T-helper 2 cell (primary cell): ENCODE measurements at places on chromosomes 3 and 15.

GRCh38 chr3:17135696-17136095 is 250.9 kb downstream of the PLCL2 start:
- DNase-seq: no peak

DNA sequence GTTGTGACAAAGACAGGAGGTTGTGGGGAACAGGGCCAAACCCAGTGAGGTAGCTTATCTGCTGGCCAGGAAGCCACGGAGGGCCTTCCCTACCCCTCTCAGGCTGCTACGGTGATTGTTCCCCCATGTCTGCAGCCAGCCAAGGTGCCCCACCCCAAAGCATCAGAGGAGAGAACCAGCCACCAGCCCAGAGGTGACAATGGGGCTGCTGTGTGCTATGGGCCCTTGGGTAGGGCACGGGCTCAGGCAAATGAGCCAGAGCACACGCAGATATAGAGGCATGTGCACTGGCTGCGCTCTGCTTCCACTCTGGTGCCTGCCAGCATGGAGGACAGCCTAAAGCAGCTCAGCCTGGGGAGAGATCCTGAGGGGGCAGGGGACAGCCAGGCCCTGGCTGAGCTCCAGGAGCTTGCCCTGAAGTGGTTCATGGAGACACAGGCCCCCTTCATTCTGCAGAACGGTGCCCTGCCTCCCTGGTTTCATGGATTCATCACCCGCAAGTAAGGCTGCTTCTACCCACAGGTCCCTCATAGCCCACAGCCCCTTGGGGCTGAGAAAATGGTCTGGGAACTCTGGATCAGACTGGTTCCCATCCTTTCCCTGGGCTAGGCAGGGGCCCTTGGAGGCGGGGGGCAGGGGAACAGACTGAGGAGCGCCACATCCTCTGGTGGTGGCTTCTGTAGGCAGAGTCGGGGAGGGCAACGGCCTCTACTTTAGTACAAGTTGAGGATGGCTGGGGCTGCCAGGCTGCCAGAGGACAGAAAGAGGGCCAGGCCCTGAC is at the start of gene SH2D7:
TSS of gene SH2D7 (plus strand) at position 301 of the 781 bp plus-strand sequence. CDS start at position 325, 24 bp downstream.
- DNase-seq: no peak

- no peak for DNase-seq
Observed at GRCh38 chr15:80259942-80260510, 8.0 kb upstream of the CTXND1 start.

GRCh38 chr3:111676211-111677006 is 81.3 kb upstream of the ZBED2 start:
- peak; percentile 49 for DNase-seq

GRCh38 chr3:40920041-40920440 is 279.3 kb upstream of the CTNNB1 start:
- DNase-seq: no peak

- DNase-seq: no peak
Observed at GRCh38 chr3:112569265-112569664, 7.4 kb downstream of the SLC35A5 start.

- DNase-seq: no peak
Observed at GRCh38 chr3:71705681-71706080, 19.5 kb downstream of the EIF4E3 start.

DNA sequence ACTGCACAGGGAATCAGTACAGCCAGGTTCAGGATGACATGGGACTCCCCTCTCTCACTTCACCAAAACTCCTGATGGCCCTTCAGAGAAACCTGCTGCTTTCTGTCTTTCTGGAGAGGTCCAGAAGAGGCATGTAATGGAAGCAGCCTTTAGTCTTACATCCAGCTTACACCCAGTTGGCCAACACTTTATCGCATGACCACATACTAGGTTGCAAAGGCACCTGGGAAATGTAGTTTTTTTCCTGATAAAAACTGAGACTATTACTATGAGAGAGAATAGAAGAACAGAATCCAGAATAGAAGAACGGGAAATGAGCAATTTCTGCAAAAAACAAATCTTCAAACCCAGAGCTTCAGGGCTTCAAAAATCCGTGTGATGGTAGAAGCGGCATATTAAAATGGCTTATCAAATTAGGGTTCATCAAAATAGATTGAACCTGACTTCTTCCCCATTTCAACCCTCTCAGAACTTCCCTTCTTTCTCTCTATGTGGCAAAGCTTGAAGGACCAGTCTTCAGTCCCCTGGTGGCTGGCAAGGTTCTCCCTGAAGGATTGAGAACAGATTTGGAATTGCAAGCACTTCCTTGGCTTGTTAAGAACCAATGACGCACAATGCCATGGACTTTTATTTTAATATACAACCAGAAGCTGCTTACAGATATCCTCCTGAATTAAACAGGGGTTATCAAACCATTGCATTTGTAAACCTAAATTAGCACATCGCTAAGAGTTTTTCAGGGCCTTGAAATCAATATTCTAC is 34.4 kb downstream of the CORO2B start:
- DNase-seq: no peak

DNA sequence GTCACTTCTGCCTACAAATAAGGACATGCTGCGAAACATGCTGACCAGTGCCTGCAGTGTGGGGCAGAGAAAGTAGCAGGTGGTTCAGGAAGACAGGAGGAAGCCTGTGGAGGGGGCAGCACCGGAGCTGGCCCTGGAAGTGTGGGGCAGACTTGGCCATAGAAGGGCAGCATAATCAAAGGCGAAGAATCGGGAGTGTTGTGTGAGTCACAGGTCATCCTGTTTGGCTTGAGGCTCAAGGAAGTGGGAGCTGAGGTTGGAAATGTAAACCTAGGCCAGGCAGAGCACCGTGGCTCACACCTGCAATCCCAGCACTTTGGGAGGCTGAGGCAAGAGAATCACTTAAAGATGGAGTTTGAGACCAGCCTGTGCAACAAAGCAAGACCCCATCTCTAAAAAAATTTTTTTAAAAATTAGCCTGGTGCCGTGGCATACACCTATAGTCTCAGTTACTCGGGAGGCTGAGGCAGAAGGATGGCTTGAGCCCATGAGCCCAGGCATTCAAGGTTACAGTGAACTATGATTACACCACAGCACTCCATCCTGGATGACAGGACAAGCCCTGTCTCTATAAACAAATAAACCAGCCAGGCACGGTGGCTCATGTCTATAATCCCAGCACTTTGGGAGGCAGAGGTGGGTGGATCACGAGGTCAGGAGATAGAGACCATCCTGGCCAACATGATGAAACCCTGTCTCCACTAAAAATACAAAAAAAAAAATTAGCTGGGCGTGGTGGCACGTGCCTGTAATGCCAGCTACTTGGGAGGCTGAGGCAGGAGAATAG is 54.0 kb downstream of the FAM43A start:
- DNase-seq: no peak

DNA sequence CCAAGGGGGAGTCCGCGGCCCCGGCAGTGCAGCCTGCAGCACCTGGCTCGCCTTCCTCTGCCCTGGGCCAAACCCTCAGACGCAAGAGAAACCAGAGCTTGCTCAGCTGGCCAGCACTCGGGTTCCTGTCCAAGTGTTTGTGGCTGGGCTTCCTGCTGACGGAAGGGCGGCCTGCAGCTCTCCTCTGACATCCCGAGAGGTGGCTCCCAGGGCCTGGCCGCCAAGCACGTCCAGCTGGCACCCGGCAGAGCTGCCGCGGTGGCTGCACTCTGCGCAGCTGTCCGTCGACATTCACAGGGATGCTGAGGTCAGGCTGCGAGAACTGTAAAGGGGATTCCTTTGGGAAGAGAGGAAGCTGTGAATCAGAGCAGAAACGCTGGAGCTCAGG is 85.6 kb downstream of the CPN2 start:
- no peak for DNase-seq

DNA sequence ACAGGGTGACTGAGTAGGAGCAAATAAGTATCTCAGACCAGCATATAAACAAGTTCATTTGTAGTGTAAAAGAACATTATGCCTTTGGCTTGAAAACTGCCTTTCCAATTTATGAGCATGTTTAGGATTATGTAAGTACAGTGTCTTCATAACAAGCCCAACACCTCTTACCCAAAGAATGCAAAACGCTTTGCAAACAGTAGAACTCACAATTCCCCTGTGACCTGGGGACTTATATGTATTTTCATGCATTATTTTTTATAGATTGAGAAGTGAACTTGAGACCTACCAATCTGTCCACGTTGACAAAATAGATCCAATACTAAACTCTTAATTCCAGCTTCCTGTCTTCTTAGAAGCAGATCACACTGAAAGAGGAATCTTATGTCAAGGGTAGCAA is 202.1 kb downstream of the TP63 start:
- DNase-seq: no peak

GRCh38 chr15:65192016-65192415 is 6.9 kb upstream of the CLPX start:
- DNase-seq: no peak

- DNase-seq: no peak
Observed at GRCh38 chr3:20336572-20336971, 150.6 kb upstream of the SGO1 start.

- DNase-seq: no peak
Observed at GRCh38 chr3:13808550-13808949, 71.3 kb downstream of the WNT7A start.

- no peak for DNase-seq
Observed at GRCh38 chr3:77001062-77001701, 38.7 kb upstream of the ROBO2 start.

GRCh38 chr3:32428092-32429068 is 36.7 kb downstream of the CMTM7 start:
- peak; percentile 19 for DNase-seq

- DNase-seq: no peak
Observed at GRCh38 chr3:184734903-184735701, 23.2 kb upstream of the MAGEF1 start.

DNA sequence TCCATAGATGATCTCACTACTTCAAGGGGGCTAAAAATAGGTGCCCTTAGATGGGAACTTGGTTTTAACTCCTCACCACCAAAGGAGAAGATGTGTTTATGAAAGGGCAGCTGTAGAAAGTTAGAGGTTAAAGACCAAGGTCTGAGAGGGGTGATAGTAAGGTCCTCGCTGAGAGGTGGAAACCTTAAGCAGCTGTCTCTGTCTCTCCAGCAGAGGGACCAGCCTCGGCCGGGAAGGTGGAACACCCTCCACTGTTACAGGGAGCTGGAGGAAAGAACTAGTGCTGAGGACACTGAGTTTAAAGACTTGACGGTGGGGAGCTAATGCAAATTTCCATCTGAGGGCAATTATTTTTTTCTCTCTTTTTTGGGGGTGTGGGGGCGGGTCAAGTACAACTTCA is 8.9 kb upstream of the RLBP1 start:
- no peak for DNase-seq

- DNase-seq: no peak
Observed at GRCh38 chr3:4507024-4507596, 14.0 kb downstream of the ITPR1 start.

DNA sequence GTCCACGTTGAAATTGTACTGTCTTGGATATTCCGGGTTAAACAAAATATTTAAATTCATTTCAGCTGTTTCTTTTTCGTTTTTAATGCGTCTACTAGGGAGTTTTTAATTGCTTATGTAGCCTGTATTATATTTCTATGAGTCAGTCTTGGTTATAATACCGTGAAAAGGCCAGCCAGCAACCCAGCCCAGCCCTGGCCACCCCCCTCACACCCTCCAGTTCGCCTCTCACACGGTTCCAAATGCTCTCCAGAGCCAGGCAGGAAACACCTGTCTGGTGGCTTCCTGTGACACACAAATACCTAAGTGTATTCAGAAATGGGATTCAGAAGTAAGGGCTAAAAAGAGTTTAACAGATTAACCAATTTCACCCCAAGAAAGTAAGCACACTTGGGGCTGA is 4.4 kb downstream of the SH3BP5 start:
- no peak for DNase-seq

- DNase-seq: no peak
Observed at GRCh38 chr15:46416544-46416943, 781.7 kb downstream of the SQOR start.

- no peak for DNase-seq
Observed at GRCh38 chr3:101149251-101149650, 156.0 kb upstream of the ABI3BP start.

GRCh38 chr3:147431751-147432150 is 22.6 kb downstream of the ZIC1 start:
- DNase-seq: no peak
